ENCODE measurements at places on chromosomes 12 and 14. TPM values are rescaled to one million over a fixed set of nuclear protein-coding genes. Genes with fewer than 3 reads are reported as not detected.
A peak's percentile ranks its signal among the peaks of the same experiment; 100 is the strongest.

Gene KLHDC1
- 4.9 TPM for total RNA-seq

Gene MAP1LC3B2
- 2.5 TPM for total RNA-seq

GRCh38 chr12:6154730-6155459 lies 30.4 kb upstream of the VWF start:
- peak; percentile 36 for DNase-seq

- no peak for DNase-seq
Observed at GRCh38 chr14:77212943-77213678, 31.5 kb downstream of the TMEM63C start.

Gene C14orf132
- total RNA-seq: 2.9 TPM

Gene ARHGEF25
- 2.1 TPM for total RNA-seq

- DNase-seq: no peak
Observed at GRCh38 chr14:32635061-32635719, 303.5 kb upstream of the NPAS3 start.

All from gastrocnemius medialis (tissue), 4 donors.